ENCODE measurements at places on chromosomes 12 and 14.

GRCh38 chr14:75969891-75970290 lies 11.9 kb downstream of the TGFB3 start:
- no peak for DNase-seq

DNA sequence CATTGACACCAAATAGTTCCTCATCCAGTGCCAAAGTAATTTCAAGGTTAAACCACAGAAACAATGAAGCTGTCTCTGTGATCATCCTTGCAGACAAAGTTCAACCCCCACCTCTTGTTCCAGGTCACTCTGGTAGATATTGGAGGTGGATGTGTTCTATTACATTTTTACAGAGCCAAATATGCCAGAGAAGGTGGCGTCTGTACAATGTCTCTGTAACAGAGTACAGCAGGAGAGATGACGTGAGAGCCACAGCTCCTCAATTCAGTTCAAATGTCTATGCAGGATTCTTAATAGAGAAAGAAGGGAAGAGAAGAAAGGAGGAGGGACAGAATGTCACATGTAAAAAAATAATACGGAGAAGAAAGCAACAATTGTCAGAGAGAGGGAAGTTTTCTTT lies 268.3 kb upstream of the OR4E1 start:
- no peak for DNase-seq

DNA sequence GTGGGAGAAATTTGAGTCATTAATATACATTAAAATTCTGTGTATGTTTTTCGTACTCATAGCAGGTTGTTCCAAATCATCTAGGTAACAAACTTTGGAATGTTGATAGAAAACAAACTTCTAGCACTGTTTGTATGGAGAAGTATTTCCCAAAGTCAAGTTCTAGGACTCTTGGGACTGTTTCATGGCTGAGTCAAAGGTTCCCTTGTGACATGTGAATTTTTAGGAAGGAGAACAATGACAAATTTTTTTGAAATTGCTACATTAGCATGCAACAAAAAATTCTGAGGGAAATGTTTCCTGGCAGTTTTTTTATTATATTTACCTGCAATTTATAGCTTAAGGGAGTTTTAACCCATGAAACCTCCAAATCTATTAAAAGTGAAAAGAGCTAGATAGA lies 73.8 kb downstream of the RASSF8 start:
- DNase-seq: no peak

GRCh38 chr12:84661786-84662185 lies 250.8 kb downstream of the SLC6A15 start:
- DNase-seq: no peak

DNA sequence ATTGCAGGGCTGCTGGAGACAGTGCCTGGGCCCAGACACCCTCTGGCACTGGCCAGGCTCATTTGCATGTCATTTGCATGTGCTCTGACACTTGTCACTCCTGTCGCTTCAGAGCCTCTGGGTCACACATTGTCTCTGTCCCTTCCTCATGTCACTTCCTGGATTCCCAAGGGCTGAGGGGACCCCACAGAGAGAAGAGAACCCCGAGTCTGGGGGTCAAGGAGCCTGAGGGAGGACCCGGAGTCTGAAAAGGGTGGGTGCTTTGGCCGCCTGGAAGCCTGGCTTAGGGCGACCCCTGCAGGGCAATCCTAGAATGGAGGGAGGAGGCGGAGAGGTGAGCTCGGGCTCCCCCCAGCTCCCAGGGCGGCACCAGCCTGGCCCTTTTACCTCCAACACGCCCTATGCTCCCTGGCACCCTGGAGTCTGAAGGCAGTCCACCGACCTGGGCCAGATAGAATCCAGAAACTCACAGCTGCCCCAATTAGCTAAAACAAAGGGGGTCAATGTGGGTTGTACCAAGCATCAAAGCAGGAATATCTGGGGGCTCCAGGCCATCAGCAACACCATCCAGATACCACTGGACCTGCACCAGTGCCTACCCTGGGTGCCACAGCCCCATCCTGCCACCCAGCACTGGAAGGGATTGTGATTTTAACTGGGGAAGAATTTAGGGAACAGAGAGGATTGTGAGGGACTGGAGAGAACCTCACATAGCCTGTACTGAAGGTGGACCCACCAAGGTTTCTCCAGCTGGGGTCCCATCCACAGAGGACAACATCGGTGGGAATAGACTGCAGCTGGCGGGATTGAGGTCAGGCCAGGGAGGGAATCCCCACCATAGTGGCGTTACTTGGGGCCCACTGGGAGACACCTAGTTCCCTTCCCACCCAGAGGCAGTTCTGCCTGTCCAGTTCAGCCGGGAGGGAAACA lies 21.8 kb upstream of the KRT78 start:
- no peak for DNase-seq

GRCh38 chr12:18139254-18139653 lies 49.3 kb upstream of the RERGL start:
- DNase-seq: no peak

- DNase-seq: no peak
These were observed 76.2 kb downstream of the ZFP36L1 start for GRCh38 chr14:68716698-68717097.

DNA sequence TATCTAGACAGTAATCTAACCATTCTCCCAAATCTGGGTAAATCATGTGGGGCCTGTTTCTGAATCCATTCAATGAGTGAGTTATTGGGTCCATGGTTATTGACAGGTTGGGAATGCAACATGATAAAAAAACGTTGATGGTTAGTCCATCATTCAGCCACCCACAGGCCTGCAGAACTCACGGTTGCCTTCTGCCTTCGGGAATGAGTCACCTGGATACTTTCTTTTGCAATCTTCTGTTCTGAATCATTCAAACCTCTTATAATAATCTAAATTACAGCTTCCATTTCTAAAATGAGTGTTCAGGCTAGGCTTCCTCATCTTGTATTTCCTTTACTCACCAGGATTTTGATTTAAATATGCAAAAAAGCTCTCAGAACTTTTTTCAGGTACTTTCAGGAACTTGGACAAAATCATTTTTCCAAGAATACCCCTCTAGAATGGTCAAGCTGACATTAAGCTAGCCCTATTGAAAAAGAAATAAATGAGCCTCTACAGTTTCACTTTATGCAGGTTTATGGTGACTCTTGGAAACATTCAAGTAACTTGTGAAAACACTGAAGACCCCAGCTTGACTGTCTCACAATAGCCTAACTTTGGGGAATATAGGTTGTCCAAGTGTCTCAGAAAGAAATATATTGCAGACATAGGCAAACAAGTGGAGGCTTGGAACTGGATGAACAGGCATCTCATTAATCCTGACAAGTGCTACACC lies 94.4 kb downstream of the KCNK10 start:
- no peak for DNase-seq

Measured in RWPE2 (cell line).